ENCODE measurements at places on chromosomes 5 and 9.

DNA sequence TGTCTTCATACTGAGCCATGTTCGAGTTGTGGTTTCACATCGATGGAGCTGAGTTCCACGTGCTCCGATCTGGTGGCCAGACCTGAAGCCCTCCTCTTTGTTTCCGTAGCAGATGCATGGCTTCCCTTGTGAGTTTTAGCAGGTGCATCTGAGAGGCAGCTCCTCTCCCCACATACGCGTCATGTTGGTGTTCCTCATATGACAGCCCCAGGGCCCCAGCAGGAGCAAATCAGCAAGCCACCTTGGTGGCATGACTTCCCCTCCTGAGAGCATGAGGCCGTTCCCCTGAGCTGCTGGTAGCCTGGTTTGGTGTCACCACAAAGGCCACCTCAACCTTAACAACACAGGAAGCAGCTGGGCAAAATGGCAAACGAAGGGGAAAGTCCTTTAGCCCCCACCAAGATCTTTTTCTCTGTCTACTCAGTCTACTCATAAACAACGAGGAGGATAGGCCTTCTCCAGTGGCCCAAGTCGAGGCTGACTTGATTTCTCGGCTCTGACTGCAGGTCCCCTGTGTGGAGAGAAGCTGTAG is 5.9 kb downstream of the CYFIP2 start:
- no peak for DNase-seq

- peak; percentile 58 for DNase-seq
Observed at GRCh38 chr5:73433982-73434342, 14.6 kb downstream of the FOXD1 start.

GRCh38 chr5:79201206-79201605 is 34.7 kb upstream of the JMY start:
- DNase-seq, result no peak

DNA sequence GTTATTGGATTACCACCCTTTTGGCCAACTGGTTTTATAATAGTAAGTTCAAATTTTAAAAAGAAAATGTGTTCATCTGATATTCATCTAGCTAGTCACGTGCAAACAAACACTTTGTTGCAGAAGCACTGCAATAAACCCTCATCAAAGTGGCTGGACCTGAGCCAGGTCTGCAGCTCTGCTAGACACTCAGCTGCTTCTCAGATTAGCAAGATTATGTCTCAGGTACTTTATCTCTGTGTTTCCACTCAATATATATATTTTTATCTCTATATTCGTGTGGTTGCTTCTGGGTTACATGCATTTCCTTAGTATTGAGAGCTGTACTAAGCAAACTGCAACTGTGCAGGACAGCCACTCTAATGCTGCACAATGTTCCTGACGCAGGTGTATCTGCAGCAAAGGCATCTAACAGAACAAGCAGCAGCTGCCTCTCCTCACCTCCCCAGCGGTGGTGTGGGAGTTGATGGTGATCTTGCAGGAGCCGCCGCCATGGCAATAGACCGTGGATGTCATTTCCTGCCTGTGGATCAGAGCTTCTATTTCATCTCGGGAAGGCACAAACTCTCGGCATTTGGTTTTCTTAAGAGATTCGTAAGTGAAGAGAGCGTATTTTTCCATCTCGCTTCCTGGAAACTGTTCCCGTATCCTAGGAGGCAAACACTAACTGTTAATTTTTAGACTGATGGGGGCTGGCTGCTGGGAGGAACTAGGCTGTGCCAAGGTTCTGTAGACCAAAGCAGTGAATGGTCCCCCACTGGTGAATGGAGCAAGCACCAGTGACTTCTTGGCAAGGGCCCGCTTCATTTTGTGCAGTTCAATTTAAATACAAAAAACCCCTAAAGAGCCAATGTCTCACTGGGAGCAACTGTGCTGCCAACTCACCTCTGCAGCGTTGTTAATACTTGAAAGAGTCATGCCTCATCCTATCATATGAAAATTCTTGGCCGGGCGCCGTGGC is 56.7 kb upstream of the RETREG1 start:
- no peak for DNase-seq

DNA sequence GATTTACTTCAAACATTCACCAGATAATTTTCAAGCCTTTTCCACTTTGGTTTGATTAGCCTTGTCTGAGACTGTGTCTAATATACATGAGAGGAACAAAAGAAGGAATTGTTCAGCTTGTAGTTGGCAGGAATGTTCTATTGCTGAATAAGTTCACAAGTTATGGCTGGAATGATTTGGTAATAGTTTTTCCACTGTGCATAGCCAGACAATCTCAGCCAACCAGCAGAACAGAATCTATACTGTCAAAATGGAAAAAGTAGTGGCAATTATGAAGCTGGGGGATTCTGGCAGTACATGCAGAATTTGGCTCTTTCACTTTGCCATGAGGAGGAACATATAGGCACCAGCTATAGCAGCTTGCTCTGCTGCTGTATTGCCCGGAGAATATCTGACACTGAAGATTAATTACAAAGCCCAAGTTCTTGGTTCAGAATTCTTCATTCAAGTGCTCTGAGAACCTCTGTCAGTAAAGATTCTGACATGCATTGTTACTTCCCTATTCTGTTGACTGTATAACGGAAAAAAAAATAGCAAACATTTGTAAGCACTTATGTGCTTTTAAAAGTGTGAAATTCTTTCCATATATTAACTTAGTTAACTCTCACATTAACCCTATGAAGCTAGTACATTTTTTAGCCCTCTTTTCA is 150.6 kb downstream of the PRR16 start:
- peak; percentile 67 for DNase-seq

- peak; percentile 96 for DNase-seq
Observed at GRCh38 chr5:125412561-125413495, 666.4 kb upstream of the ZNF608 start.

GRCh38 chr5:60184606-60185005 is 291.1 kb upstream of the PDE4D start:
- peak; percentile 34 for DNase-seq

DNA sequence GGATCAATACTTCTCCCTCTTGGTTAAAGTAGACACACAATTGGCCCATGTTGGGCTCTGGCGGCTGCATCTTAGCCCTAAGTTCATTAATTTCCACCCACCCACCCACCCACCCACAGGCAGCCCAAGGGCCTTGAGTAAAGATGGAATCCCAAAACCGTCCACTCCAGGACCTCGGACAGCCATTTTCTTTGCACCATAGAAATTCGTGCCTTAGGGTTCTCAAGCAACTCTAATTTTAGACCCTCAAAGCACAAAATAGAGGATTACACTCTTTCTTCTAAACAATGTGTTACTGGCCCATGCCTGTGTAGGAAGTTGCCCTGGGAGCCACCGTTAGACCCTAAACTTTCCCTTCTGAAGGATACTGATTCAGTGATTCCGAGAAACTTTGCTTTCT is 568.5 kb downstream of the IRX1 start:
- no peak for DNase-seq

DNA sequence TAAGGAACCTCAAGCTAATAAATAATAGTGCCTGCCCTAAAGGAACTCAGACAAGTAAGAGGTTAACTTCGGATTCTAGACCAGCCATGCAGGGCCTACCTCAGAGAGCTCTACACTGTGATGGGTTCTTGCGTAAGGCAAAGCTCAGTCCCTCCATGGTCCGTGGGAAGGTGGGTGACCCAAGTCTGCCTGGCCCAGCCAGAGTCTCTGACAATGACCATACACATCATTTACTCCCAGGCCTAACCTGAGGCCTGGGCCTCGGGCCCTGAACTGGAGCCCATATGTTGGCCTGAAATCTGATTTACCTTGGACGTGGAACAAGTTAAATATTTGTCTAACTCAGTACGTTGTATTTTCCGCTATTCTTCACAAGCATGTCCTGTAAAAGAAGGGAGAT is 55.1 kb downstream of the TMEM174 start:
- no peak for DNase-seq

GRCh38 chr9:116032683-116033440 is 120.7 kb upstream of the PAPPA start:
- no peak for DNase-seq

DNA sequence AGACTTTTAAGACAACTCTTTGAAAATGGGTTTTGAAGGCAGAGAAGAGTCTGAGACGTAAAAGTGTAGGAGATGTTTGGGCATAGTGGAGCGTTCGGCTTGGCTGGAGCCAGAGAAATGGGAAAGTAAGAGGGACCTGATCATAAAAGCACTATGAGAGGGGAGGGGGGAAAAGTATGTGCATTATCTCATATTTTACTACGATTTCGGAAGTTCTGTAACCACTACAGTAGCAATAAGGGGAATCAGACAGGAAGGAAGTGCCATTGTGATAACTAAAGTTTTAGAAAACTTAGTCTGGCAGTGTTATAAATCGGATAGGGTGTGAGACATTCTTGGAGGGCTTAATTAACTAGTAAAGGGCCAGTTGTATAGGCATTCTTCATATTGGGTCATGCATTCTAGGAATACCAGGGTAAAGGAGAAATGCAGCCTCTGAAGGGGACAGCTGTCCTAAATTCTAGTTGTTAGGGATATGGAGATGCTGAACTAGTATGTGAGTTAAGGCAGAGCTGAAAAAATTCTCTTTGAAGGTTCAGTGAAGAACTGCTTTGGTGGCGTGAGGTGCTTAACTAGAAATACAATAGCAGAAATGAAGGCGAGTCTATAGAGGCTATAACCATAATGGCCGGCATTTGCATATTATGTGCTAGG is 83.8 kb upstream of the FREM1 start:
- no peak for DNase-seq

DNA sequence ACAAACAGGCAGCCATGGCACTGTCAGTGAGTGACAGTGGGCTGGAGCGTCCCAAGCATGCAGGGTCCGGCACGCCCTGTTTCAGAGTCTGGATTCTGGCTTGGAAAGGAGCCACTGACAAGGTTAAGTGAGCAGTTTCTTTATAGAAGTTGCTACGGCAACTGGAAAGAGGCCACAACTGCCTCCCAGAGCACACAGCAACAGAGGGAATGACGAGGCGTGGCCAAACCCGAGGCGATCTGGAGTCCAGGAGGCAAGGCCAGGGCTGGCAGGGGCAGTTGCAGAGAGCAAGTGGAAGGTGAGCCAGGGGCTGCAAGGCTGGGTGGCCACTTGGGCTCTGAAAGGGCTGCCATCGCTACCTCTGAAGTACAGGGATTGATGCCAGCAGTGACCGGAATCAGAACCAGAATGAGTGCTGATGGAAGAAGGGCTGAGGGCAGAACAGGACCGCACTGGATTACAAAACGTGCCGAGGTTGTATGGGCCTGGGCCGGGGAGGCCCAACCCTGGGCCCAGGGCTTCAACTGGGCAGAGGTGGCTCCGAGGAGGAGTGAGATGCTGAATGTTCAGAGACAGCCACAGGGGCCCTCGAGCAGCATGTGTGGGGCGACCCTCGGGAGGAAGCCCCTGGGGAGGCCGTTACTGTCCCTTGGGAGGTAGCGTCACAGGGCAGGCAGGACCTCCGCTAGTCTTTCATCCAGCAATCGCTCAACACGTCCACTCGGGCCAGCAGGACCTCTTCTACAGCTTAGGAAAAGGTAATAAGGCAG is 4.6 kb downstream of the MRPL41 start:
- no peak for DNase-seq

GRCh38 chr9:14246951-14247350 is 67.0 kb downstream of the NFIB start:
- DNase-seq, result peak; percentile 22

DNA sequence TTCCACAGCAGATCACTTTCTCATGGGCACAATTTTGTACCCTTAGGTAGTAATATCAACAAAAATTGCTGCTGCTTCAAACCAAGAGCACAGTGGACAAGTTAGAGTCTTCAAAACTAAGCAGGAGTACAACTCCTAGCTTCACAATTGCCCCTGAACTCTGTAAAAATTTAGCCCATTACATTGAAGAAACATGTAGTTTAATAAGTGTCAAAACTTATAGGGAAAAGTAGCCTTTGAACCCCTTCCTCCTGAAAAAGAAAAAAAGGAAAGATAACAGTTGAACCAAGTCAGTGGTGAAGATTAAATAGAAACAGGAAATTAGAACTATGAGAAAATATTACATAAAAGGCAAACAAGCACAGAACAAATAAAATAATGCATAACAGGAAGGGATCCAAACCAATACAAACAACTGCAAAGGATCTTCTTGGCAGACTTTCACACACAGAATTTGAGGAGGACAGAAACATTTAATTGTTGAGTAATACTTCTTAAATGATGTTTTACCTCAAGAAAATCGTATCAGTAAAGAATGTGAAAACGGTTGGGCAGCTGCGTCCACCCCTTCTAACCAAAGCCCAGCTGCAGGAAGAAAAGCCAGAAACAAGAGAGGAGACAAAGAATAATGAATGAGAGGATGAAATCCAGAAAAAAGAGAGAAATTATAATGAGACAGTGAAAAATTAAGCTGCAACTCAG is 636.0 kb downstream of the NR2F1-AS1 start:
- no peak for DNase-seq

- no peak for DNase-seq
Observed at GRCh38 chr5:82799361-82800077, 277.7 kb downstream of the TMEM167A start.

DNA sequence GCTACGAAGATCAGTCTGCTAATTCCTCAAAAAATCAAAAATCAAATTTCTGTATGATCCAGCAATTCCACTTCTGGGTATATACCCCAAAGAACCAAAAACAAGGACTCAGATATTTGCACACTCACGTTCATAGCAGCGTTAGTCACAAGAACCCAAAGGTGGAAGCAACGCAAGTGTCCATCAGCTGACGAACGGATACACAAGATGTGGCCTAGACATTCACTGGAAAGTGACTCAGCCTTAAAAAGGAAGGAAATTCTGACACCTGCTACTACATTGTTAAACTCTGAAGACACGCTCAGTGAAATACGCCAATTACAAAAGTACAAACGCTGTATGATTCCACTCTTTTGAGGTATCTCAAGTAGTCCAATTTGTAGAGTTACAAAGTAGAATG is 93.3 kb downstream of the OTULIN start:
- DNase-seq, result no peak

- no peak for DNase-seq
Observed at GRCh38 chr5:115962239-115962564, at the start of gene LVRN. Gene LVRN (plus strand): TSS chr5:115962475. CDS start chr5:115962618, 143 bp downstream.

DNA sequence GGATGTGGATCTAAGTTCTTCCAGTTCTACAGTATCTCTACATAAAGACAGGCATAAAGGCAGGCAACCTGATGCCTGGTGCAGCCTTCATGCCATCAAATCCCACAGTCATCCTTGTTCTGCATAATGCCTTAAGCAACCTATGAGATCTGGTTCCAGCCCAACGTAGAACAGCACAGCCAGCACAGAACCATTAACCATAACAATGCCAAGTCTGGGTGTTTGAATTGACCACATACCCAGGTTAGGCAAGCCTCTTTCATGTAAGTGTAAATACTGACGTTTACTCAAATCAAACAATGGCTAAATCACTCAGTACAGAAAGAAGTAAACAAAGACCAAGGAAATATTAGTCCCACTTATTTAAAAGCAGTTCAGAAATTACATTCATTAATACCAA is 195.0 kb downstream of the ADAMTSL1 start:
- DNase-seq, result peak; percentile 5
